NCI-H1092 (cell line): ENCODE measurements at places on chromosomes 5 and 9.

DNA sequence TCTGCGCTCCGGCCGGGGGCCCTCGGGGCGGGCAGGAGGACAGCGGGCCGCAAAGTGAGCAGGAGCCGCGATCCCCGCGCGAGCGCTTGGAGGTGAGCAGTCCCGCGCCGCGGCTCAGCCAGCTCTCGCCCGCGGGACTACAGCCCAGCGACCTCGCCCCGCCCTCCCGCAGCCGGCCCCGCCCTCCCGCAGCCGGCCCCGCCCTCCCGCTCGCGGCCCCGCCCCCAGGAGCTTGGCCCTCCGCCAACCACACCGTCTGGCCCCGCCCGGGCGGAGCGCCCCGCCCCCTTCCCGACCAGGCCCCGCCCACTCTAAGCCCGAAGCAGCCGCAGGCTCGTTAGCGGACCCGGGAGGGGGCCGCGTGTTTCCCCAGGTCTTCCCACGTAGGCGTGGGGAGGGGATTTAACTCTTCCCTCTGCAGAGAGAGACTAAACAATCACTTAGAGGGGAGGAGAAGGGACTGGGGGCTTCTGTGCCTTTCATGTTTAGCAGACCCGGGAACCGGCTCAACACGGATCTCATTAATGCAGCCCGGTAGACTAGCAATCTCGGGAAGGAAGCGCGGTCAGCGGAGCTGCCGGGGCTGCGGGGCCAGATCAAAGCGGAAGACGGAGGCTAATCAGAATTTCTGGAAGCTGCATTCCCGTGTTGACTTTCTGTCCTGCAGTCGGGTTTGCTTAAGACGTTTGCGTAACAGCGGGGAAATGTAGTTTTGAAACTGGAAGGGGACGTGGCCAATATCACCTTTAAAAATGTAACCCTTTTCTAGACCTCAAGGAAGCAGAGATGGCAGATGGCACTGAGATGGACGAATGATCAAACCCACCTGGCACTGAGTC lies at the start of gene MYO10:
Gene MYO10 (minus strand): TSS at position 139 of the 839 bp plus-strand sequence. CDS start 480 bp downstream, outside the sequence.
- peak; percentile 62 for DNase-seq

DNA sequence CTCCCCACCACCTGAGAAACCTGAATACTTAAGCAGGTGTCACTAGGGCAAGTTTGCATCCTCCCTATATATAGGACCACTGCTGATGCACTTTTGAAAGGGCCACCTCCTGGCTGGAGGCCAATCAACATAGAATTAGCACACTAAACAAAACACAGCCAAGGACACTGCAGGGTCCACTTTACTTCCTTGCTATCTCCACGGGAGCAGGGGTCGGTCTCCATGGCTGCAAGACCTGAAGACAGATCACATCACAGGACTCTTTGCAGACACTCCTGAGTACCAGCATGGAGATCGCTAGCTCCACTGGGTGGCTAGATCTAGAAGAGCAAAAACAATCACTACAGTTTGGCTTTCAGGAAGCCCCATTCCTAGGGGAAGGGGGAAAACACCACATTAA lies 72.3 kb downstream of the C9orf153 start:
- peak; percentile 48 for DNase-seq

DNA sequence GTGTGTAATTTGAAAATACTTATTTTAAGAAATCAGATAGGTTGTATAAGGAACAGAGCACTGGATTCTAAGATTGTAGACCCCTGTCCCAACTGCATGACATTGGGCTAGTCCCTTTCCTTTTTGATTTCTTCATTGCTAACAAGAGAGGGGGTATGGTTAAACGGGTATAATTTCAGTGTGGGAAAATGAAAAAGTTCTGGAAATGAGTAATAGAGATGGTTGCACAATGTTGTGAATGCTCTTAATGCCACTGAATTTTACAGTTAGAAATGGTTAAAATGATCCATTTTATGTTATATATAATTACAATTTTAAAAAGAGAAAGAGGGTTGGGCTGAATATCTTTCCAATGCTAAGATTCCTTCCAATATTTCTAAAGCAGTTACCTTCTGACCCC lies 103.3 kb upstream of the LHFPL2 start:
- DNase-seq: no peak

- DNase-seq: no peak
Measured at GRCh38 chr9:38380230-38380871, 12.2 kb upstream of the ALDH1B1 start.

DNA sequence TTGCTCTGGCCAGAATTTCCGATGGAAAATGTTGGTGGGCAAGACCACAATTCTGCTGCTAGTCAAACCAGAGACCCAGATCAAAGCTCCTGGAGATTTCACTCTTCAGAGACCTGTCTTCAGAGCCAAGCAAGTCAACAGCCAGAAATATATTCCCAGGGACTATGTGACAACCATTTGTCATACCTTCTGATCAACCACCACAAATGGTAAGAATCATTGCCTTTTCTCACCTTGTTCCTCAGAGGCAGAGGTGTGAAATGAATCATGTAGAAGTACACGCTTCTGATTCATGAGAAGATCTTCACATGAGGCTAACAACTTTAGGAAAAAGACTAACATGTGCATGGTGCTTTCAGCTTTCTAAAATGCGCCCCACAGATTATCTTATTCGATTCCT lies 53.5 kb downstream of the SUSD1 start:
- DNase-seq: no peak

DNA sequence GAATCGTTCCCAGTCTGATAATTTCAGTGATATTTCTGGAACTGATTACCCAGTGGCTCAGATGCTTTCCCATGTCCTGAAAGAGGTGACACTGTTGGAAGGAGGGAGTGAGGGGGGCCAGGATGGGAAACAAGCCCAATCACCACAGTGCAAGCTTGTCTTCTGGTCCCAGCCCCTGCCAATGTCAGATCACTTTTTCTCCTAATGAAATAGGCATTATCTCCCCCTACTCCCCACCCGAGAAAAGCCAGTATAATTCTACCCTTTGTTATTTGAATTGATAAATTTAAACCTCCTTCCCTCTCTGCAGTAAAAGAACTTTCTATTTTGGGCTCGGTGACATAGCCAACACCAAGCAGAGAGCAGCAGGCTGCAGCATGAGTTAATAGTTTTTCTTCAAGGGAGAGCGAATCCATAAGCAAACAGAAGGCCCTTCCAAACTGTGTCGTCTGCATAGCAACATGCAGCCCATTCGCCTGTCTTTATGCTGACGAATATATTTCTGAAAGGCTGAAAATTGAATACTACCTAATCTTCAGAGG lies 14.6 kb upstream of the PPP2CA start:
- peak; percentile 8 for DNase-seq

- no peak for DNase-seq
Measured at GRCh38 chr5:65809817-65810531, 88.0 kb downstream of the NLN start.

DNA sequence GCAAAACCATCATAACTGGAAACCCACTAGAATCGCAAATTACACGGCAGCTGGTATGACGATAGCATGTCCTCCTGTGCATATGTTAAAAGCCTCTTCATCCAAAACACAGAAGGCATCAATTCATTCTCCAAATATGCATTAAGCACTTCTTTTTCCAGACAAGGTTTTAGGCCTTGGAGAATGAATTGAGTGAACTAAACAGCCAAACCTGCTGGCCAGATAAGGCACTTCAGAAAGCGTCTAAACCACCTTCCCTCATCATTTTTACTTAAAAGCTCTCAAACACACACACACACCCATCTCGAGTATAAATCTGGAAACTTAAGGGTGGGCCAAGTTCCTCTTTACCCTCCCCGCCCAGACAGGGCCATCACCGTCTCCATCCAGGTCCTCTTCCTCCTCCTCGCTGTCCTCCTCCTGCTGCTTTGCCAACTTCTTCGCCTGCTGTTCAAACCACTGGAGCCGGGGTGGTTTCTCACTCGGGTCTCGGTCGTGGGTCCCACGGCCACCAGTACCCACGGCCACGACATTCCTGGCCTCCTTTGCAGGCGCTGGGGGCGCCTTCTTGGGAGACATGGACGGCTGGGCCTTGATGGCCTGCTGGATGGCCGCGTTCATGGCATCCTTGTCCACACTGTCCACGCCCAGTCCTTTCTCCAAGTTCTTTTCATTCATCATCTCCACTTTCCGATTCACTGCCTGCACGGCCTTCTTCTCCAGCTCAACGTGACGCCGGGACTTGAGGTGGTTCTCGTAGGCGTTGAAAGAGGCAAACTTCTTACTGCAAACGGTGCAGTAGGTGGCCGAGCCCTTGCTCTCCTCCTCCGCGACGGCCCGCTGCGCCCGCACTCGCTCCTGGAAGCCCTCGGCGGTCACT lies 696 bp downstream of the ZNF622 start:
- no peak for DNase-seq

DNA sequence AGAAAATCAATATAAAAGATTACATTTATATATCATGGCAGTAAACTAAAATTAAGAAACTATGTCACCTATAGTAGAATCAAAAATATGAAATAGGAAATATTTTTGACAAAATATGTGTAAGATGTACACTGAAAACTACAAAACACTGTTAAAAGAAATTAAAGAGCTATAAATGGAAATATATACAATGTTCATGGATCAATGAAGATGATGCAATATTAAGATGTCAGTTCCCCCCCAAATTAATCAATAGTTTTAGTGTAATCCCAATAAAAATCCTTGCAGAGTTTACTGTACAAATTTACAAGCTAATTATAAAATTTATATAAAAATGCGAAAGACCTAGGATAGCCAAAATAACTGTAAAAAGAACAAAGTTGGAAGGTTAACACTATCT lies 173.0 kb upstream of the ADRA1B start:
- DNase-seq: no peak

GRCh38 chr5:173760461-173761177 lies 127.5 kb upstream of the CPEB4 start:
- no peak for DNase-seq

- DNase-seq: no peak
Measured at GRCh38 chr9:127874301-127875221, 2.9 kb downstream of the AK1 start.
